ENCODE measurements at places on chromosomes 6 and 20.

DNA sequence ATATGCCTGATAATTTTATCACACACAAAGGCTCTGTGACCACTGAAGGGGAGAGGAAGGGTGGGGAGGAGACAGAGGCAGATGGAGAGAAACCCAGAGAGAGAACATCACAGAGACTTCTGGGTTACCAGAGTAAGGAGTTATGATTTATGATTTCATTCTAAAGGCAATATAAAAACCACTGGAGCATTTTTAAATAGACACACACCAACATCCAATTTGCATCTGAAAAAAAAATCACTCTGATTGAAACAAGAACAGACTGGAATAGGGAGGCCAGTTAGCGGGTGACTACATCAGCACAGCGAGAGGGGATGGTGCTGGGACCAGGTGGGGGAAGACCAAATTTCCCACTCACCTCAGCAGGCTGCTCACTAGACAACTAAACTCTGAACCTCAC is 104.8 kb downstream of the AGPAT4 start:
- no peak for DNase-seq

DNA sequence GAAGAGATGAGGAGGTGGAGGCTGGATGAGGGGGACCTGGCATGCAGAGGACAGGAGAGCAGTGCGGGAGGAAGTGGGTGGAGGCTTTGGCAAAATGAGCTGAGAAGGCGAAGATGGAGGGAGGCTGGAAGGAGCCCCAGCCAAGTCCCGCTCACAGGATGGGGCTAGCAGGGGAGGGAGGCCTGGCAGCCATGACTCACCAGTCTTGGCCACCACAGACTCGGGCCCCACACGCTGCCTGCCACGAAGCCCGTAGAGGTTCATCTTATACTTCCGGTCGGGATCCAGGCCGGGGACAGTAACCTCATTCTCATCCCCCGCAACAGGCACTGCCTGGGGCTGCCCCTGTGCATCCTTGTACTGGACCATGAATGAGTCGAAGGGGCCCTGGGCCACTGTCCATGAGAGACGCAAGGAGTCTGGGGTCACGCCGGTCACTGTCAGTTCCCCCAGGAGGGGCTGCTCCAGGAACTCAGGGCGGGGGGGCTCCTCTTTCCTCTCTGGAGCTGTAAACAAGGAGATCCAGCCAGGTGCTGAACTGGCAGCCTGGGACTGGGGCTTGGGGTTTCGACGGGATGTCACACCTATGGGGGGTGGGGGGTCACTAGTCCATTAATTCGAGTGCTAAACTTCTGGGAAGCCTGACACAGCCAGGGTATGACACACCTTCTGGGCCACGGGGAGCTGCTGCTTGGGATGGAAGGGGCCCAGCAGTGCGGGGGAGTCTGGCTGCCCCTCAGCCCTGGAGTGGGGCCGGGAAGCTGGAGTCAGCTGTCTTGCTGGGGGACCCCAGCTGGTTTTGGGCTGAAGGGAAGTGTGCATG is 27.8 kb downstream of the TNXB start:
- DNase-seq = no peak

DNA sequence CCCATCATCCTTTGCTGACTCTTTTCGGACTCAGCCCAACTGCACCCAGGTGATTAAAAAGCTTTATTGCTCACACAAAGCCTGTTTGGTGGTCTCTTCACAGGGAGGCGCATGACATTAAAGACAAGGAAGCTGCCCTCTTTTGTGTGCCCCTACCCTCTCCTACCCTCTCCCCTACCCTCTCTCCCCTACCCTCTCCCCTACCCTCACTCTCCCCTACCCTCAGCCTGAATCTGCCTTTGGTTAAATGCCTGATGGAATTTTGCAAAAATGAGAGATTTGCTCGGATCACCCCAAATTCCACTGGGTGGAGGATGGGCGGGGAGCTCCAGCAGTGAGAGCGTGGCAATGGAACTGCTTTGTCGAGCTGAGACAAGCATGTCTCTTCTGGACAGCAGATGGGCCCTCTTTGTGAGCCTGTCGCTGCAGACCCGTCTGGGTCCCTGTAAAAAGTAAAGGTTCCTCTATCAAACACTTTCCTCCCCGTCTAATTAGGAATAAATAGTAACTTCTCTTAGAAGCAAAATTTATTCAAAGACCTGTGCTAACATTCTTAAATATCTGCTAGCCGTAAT is 76.4 kb upstream of the MLN start:
- DNase-seq = no peak

GRCh38 chr6:90131614-90132423 is 164.8 kb downstream of the BACH2 start:
- DNase-seq = no peak

GRCh38 chr20:56809668-56810067 is 180.6 kb downstream of the TFAP2C start:
- DNase-seq = no peak

DNA sequence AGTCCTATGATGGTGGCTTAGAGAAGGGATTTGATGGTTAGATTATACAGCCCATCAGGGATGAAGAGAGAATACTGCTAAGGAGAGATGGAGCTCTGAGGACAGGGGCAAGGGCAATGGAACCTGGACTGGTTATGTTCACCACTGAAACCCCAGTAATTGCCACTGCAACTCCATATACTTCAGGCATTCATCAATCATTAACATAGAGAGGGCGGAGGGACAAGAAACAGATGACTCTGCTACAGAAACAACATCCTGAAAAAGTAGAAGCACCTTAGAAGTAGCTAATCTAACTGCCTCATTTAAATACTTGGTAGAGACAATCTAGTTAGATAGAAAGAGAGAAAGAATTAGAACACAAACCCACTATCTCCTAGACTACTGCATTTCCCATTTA is 89.8 kb downstream of the MDN1 start:
- DNase-seq = no peak

GRCh38 chr20:42152575-42152974 is 534.4 kb upstream of the CHD6 start:
- DNase-seq = no peak

GRCh38 chr6:11515763-11516162 is 21.8 kb upstream of the TMEM170B start:
- no peak for DNase-seq

- DNase-seq = no peak
These were observed 530.4 kb downstream of the QKI start for GRCh38 chr6:163944897-163945296.

DNA sequence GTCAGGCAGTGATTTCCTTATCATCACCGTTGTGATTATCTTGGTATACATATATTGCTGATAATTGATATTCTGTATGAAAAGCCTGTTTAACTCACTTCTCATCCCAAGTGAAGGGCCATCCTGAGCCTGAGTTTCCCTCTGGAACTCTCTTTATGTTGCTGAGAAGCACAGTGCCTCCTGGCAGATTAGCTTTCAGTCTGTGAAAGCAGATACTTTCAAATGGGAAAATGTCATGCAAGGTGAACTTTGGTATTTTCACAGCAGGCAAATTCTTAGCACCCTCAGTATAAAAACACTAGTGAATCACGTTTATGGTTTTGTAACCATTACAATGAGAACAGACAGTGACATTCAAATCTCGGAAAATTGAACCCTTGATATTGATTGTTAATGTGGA is 151.6 kb downstream of the PRIM2 start:
- no peak for DNase-seq

DNA sequence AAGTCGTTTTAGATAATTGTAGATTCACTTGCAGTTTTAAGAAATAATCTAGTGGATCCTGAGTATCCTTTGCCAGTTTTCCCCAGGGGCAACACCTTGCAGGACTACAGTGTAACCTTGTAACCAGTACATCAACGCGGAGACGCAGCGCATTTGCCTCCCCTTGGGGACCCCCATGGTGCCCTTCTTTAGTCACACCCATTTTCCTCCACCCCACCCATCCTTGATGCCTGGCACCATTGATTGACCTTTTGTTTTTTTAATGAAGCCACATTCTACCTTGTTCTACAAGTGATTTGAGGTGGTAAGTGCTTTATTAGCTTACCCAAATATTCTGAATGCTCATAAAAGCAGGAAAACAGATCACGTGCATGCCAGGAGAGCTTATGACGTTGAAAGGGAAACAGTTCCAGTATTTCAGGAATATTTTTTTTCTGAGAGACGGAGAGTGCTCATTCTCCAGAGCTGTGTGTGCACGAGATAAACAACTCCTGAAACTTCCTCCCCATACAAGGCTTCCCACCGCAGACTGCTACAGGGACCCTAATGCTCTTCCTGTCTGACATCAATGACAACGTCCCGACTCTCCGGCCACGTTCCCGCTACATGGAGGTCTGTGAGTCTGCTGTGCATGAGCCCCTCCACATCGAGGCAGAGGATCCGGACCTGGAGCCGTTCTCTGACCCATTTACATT is 35.7 kb downstream of the CDH26 start:
- DNase-seq = no peak

DNA sequence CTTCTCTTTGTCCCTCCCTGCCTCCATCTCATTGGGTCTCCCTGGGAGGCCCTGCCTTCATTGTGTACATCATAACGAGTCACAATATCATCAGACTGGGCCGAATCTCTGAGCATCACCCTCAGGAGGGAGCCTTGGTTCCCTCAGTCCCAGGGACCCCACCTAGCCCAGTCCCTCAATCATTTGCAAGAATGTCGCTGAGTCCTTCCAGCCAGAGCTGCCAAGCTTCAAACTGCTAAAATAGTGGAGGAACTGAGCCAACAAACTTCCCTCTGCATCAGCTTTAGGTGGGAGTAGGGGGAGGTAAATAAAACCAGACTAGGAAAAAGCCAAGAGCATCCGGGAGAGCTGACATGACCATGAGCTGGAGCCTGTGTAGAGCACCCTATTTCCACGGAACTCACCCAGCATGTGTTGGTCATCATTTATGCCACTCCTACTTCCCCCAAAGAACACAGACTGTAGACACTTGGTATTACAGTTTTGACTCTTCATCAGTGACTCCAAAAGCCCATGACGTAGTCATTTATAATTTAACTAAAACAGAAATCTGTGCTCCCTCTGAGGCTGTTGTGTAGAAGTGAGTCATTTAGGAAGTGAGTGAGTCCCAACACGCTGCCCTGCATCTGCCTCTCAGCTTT is 28.8 kb upstream of the IL17A start:
- no peak for DNase-seq

- no peak for DNase-seq
These were observed 547.6 kb downstream of the HAO1 start for GRCh38 chr20:7392542-7393206.

GRCh38 chr20:1434571-1435336 is 31.9 kb downstream of the NSFL1C start:
- DNase-seq = no peak

DNA sequence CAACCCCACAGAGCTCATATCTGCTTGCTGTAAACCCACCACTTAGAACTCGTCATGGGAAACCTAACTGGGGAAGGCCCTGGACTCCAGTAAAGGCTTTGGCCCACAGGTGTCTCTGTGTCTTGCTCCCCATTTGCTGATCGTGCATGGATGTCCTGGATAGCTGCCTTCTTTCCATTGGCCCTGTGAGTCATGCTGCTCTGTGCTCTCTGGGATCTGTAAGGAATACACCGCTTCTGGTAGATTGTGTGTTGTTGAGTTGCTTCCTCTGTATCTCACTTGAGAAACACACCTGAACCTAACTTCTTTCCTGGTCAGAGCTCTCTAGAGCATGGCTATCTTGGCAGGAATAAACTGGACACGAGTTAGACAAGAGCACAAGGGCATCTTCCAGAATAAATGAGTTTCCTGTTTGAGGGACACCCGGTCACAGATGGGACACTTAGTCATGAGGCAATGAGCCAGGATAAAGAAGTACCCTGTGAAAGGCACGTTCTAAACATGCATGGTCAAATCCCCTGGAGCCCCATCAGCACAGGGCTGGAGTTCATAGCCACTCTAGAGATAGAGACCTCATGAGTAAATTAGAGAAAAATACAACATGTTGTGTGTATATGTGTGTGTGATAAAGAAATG is 99.6 kb upstream of the TMEM170B start:
- no peak for DNase-seq

GRCh38 chr20:59939052-59939878 is 840 bp downstream of the PPP1R3D start:
- DNase-seq = no peak

- no peak for DNase-seq
These were observed 88.4 kb upstream of the SLC22A16 start for GRCh38 chr6:110564703-110565421.

DNA sequence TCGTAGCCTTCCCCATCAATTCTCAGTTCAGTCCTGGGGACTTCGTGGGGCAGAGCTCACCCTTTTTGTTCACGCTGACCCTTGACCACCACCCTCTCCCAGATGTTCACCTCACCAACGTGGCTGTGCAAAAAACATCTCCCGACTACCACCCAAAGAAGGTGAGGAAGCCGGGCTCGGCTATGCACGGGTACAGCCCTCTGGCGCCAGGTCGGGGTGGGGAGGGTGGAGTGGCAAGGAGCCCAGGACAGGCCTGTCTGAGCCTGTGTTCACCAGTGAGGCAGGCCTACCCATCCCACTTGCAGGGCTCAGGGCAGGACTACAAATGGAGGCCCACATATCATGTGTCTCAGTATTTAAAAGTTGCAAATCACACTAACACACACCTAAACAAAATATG is 18.1 kb downstream of the PDRG1 start:
- DNase-seq = no peak

DNA sequence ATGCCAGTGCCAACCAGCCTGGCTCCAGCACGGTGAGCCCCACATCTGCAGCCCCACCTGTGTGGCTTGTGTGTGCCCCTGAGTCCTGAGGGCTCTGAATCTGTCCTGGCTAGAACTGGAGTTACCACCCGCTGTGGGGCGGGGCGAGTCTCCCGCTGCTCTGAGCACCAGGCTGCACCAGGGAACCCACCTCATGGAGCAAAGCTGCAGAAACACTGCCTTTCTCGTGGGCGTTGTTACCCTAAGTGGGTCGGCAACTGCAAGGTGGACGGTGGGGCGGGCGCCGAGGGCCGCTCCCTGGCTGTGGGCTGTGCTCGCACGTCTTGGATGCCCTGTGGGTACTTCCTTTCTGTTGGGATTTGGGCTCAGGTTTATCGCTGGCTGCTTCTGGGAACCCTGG is 12.7 kb upstream of the ZBTB46 start:
- no peak for DNase-seq

DNA sequence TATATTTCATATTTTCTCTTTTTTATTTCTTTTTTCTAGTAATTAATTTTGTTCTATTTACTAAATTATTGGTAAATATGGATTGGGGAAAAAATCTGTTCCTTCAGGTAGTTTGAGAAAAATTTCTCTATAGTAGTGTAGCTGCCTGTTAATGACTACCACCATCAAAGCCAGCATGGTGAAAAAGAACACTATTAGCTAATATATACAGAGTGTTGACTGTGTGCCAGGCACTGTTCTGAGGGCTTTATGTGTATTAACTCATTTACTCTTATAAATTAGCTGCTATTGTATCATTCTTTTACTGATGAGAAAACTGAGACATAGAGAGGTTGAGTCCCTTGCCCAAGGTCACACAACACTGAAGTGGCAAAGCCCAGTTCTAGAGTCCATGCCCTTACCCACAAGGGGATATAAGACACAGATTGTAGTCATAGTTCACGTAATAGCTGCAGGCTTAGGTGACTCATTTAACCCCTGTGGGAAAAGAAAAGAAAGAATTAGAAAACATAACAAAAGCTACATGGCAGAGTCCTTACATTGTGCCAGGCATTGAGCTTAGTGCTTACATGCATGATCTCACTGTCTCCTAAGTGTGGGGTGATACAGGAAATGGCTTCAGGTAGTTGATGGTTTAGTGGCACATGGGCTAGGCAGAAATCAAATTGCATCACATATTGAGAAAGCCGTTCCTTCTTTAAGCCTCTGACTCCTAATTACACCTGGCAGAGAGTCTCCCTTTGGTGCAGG is 12.2 kb upstream of the AKIRIN2 start:
- no peak for DNase-seq

All from coronary artery (tissue), 2 donors.